ENCODE measurements at places on chromosomes 5 and 9.

DNA sequence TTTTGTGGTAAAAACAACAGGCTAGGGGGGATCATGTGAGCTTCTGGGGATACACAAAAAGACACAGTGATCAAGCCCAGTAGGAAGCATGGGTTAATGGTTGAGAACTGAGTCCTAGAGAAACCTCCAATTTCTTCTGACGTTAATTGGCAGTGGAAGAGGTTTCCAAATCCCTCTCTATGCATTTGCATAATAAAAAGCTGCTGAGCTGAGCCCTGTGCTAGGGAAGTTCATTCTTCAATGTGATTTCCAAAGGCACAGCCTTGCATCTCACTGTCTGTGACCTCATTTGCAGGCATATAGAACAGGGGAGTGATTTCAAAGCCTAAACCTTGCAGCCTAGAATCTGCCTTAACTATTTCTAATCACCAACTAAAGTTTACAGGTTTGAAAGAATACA, 812 bp downstream of the DNAH5 start:
- DNase-seq: no peak

DNA sequence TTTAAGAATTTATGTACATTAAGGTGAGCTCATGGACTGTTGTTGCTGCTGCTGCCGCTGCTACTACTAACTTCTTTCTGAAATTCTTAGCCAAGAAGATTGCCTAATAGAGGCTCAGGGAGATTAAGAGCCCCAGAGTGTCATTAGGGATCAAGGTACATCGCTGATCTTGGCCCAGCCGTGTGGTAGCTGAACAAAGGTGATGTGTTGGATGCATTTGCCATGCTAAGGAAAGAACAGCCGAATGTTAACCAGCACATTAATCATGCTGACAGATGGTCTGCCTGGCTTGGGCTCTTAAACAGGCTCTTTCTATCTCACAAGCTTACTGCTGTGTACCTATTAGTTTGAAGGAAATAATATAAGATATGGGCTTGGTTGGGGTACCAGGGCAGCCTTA, 137.1 kb downstream of the KCTD16 start:
- peak; percentile 36 for DNase-seq

DNA sequence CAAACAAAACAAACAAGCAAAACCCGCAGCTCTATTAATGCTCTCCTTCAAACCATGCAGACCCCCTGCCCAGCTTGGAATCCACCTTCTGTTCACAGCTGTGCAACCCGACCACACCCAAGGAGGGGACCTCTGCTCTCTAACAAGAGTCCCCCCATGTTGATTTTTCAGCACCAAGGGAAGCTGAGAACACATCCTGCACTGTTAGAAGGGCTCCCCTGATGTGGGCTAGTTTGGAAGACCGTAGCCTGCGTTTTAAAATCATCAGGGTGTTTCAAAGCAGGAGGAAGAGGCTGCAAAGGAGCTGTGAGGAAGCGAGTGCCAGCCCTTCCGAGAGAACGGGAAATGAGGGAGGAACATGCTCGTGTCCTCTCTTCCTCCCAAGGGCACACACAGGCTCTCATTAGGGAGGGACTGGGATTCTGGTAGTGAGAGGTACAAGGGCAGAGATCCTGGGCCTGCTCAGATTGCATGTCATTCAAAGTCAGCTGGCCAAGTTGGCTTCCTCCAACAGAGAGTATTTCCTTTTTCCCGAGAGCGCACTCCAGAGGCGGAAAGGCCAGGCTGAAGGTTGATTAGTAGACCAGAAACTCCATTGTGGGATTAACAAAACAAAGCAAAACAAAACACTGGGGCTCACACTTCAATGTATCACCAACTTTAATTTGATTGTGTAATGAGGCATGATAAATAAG, 185.9 kb downstream of the SEMA6A start:
- peak; percentile 33 for DNase-seq

DNA sequence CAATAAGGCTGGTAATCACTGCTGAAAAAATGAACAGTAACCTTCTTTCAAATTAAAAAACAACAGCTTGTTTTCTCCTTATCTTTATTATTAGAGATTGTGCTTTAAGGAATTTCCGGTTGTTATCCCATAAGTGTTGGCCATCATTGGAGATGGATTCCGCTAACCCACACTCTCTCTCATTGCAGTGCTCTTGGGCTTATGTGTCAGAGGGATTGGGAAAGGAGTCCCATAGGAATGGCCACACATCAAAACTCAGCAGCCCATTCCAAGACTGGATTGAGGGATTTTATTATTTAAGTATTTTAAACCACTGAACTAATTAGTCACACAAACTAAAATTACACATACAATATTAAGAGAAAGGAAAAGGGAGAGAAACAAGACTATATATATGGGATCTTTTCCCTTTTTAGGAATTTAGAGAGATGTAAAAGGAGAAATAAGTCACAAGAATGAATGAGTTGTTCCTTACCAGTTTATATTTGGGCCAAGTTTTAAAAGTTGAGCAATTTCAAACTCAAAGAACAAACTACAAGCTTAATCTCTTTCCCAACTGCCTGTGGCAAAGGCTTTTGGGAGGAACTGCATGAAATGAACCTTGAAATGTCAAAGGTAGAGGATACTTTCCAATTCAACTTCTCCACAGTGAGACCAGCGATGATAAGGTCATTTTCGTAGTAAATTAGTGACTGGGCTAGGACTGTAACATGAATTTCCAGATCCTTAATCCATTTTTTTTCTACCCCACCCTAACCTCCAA, 2.4 kb downstream of the SPINK6 start:
- DNase-seq: no peak

- no peak for DNase-seq
These were observed 122.6 kb downstream of the BOD1 start for GRCh38 chr5:173493846-173494245.

- no peak for DNase-seq
These were observed 94.0 kb upstream of the SH3GL2 start for GRCh38 chr9:17484906-17485305.

GRCh38 chr5:53063791-53064190, 45.8 kb downstream of the MOCS2 start:
- DNase-seq: no peak

- DNase-seq: peak; percentile 75
These were observed 998.8 kb downstream of the MAT2B start for GRCh38 chr5:164504141-164504772.

DNA sequence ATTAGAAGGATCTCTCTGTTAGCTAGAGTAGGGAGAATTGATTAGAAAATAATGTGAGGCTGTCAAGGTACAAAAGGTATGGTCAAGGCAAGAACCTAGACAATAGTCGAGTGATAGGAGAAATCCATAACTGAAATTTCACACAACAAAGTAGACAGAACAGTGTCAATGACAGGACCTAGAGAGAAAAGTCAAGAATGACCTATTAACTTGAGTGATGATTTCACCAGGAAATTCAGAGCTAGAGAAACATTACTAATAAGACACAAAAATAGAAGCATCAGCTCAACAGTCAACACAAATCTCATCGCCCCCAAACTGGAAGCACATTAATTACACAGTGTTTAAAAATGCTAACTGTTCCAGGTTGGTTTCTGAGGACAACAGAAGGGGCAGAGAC, 532.4 kb downstream of the CDH10 start:
- DNase-seq: no peak

GRCh38 chr9:5041390-5042115, 56.5 kb downstream of the JAK2 start:
- no peak for DNase-seq

DNA sequence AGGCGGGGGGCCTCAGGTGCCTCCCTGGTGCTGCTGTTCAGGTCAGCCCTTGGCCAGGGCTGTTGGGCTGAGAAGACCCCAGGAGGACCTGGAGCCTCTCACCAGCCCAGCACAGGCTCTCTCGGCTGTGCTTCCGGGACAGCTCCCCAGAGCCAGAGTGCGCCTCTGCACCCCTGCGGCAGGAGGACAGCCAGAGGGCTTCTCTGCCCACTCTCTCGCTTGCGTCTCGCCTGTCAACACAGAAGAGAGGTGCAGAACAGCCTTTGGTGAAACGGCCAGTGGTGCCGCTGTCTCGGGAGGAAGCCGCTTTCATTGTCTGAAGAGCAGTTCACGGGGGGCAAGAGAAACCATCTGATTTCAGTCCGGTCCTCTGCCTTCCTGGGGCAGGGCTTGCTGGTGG, 3.8 kb upstream of the NACC2 start:
- DNase-seq: no peak

DNA sequence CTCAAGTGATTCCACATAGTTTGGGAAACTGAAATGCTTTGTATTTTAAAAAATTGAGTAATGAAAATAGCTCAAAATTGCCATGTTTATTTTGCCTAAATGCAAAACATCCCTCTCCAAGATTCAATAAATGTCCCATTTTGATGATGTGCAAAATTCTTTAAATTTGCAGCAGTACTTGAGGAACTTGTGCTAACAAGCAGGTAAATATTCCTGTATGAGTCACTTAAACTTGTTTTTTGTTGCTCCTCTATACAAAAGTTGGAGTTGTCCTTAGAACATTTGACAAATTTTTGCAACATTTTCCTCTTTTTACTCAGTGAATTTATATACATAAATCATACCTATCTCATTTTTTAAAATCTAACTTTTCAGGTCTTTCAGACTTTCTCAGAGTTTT, 280.2 kb downstream of the CDH12 start:
- DNase-seq: no peak

DNA sequence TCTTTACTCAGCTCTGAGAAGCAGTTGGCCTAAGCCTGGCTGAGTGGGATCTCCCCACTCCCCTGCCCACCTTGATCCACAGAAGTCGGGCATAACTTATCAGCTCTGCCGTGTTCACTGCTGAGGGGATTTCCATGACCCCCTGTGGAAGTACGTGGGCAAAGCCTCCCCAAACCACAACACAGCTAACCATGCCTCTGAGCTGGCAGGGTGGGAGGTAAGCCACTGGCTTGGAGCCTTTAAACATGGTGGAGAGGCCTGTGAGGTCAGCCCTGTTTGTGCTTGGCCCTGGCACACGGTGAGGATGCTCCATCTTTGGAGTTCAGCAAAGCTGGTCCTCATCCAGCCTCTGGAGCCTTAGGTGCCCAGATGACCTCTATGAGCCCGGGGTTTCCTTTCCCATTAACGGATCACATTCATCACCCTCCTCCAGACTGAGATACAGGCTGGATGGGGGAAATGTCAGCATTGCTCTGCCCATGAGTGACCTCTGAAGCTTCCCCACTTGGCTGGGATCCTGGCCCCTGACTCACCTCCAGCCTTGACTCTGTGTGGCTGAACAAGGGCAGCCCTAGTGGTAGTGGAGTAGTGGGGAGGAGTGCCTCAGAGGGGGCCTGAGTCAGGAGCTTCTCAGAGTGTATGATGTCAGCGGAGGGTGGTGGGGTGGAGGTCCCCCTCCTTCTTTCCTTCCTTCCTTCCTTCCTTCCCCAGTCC, 6.2 kb downstream of the PDLIM4 start:
- DNase-seq: peak; percentile 91

DNA sequence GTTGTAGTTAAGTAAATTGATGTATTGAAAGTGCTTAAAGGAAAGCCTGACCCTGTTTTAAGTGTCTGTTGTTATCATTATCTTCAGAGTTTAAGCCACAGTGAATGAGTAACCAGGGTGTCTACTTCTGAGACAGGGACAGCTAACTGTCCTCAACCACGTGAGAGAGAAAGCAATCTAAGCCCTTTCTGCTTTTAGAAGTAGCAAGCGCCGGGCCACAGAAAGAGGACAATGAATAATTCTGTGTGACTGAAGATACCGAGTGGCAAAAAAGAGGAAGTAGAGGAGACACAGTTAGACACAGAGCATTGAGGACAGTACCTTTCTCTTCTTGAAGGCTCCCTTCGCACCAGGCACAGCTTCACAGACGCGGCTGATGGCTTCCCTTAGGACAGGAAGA, 86.3 kb downstream of the S1PR3 start:
- DNase-seq: no peak

GRCh38 chr5:120014535-120014934, 385.2 kb downstream of the FAM170A start:
- peak; percentile 8 for DNase-seq

- DNase-seq: no peak
These were observed 773 bp upstream of the AGGF1 start for GRCh38 chr5:77029376-77029885.
